Gastroesophageal sphincter (tissue), 4 donors: ENCODE measurements at places on chromosomes 3 and 15. TPM values are rescaled to one million over a fixed set of nuclear protein-coding genes. Genes with fewer than 3 reads are reported as not detected.
A peak's percentile ranks its signal among the peaks of the same experiment; 100 is the strongest.

DNA sequence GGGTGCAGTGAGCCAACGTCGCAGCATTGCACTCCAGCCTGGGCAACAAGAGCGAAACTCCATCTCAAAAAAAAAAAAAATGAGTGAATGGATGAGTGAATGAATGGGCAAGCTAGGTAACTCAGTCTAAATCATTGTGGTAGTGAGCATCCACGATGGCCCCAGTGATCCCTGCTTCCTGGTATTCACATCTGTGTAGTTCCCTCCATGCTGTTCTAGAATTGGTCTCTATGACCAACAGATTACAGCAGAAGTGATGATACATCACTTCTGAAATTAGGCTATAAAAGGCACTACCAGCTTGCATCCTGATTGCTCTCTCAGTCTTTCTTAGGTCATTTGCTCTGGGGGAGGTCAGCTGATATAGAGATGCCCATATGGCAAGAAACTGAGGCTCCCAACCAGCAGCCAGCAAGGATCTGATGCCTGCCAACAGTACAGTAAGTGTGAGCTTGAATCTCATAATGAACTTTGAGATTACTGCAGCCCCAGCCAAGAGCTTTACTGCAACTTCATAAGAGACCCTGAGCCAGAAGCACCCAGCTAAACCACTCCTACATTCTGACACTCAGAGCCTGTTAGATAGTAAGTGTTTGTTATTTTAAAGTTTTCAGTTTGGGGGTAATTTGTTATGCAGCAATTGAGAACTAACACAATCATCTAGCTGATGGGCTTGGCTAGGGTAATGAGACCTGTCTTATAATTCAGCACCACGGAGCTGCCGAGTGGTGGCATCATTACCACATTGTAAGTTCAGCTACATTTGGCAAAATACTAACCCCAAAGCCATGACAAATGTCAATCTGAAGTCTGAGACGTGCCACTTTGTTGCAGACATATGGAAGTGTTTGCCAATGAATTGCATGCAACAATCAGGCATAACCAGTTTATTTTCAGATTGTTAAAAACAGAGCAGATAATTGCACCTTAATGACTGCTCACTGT lies 53.0 kb downstream of the KLHL6 start:
- no peak for ATAC-seq

GRCh38 chr3:149428087-149428486 lies 46.4 kb upstream of the TM4SF4 start:
- no peak for ATAC-seq

DNA sequence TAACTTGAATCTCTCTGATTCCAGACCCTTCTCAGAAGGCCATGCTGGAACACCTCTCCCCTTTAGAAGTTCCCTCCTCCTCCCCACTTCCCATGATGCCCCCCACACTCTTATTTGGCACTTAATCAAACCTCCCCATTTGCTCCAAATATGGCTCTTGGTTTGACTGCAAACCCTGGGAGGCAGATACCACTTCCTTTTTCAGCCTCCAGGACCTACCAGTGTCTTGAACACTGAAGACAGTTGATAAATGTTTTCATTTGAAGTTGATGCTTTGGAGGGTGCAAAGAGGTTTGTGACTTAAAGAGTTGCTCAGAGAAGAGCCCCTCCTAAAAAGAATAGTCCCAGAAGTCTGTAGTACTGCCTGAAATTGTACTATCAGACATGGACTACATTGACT lies 61.5 kb downstream of the SEMA5B start:
- no peak for ATAC-seq

- no peak for ATAC-seq
Measured at GRCh38 chr3:31268868-31269267, 263.9 kb upstream of the STT3B start.

DNA sequence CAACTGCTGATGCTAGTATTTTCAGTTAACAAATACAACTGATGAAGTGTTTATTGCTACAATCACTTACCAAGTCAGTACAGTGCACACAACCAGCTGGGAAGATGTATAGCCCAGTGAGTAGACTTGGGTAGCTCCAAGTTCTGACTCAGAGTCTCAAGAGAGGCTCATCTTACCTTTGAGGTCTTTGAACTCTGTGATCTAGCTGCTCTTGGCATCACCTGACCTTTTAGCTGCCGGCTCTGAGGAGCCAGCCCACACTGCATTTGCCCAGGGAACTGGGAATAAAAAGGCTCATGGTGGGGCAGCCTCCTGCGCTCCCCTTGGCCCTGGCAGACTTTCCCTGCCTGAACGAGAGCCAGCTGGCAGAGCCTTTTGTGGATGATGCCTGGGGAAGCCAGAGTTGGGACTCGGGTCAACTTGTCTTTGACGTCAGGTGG lies 82.6 kb downstream of the CEMIP start:
- ATAC-seq = no peak

DNA sequence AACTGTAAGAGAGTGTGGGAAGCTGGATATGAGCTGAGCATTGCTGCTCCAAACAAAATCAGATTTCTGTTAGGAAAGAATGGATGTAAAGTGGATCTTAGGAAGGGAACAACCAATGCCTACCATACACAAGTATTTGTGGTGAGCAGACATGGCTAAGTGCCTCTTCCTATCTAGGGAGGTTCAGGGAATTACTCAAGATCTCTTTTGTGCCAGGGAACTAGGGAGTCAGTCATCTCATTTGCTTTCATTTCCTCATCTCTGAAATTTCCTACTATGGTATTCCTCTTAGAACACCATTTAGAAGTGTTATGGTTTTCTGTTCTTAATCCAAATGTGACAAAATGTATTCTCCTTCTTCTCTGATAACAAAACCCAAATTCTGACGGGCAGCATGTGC lies 396.5 kb downstream of the FHIT start:
- ATAC-seq = no peak

GRCh38 chr15:98422130-98422478 lies 226.2 kb upstream of the IGF1R start:
- ATAC-seq = no peak

DNA sequence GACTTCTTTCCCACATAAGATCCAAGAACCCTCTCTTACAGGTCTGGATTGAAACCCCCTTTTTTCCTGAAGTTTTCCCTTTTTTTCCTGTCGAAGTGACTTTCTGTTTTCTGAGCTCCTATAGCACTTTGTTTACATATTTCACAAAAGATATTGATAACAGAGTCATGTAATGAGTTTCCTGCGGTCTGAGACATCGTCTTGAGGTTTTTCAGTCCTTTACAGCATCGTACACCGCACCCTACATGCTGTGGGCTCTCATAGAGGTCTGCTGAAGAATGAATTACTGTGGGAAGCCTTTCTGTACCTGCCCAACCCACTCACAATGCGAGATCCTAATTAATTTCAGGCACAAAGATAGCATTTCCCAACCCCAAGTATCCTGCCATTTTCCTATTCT lies 53.1 kb downstream of the MCF2L2 start:
- ATAC-seq = no peak

- ATAC-seq = peak; percentile 92
Measured at GRCh38 chr3:194070634-194071409, 65.1 kb upstream of the HES1 start.

DNA sequence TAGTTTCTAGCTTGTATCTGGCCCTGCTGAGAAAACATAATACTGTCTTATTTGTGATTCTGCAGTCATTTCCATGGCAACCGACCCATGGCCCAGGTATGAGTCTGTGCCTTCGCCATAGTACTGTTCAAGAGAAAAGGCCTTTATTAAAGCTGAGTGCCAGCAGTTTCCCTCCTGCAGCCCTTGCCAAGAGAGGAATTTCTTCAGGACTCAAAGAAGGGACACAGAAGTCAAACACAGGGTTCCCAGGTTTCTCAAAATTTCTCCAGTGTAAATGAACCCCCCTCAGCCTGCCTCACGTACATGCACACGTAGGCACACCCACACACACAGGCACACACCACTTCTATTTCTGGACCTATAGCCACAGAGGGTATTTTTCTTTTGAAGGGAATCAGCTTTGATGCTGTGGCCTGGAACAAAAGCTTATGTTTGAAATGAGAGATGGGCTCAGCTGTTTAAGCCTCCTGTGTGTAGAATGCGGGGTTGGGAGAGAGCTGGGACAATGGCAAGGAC lies 269.2 kb downstream of the PDCD6IP start:
- no peak for ATAC-seq

DNA sequence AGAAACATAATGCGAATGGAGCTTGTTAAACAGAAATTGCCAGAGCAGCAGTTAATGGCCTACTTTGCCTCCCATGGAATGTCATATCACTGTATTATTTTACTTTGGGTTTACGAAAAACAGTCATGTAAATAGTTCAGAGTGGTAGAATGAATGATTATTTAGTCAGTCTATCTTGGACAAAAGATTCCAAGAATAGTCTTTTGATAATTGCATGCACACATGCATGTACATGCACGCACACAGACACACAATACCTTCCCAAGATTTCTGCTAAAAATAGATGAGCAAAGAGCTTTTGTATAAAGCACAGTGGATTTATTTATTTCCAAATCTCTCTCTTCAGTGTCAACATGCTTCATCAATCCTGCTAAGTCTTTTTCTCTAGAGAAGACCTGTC lies 800.7 kb downstream of the DIPK2A start:
- no peak for ATAC-seq

Gene CGNL1
- 14.9 TPM for total RNA-seq

Gene CPN2
- not detected for total RNA-seq

Gene ATP2C1
- total RNA-seq = 56.6 TPM
